ENCODE measurements at places on chromosomes 7 and 10. TPM values are rescaled to one million over a fixed set of nuclear protein-coding genes. Genes with fewer than 3 reads are reported as not detected.

- no peak for DNase-seq
These were observed 12.2 kb downstream of the BLNK start for GRCh38 chr10:96259150-96259549.

DNA sequence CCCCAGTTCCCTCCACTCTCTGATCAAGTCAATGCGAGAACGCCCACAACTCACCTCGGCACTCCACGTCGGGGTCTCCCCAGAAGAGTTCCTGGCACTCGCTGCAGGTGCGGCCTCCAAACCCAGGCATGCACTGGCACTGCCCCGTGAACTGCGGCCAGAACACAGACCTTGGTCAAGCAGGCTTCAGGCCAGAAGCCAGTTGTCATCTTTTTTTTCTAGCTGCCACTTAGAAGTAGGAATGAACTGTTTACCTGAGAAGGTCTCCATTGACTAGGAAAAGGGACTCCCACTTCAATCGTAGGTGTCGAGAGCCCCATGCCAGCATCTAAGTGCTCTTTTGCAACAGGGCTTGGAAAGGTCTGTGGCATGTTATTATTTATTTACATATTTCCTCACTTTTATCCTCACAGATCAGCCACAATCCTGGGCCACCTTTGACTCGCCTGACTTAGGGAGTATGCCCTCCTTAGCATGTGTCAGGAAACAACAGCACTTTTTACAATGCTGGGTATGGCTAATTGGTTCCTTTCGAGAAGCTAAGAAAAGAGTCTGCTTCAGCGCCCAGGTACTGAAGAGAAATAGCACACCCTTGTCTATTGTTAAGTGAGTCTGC, 51.7 kb downstream of the LAMB1 start:
- DNase-seq = no peak

DNA sequence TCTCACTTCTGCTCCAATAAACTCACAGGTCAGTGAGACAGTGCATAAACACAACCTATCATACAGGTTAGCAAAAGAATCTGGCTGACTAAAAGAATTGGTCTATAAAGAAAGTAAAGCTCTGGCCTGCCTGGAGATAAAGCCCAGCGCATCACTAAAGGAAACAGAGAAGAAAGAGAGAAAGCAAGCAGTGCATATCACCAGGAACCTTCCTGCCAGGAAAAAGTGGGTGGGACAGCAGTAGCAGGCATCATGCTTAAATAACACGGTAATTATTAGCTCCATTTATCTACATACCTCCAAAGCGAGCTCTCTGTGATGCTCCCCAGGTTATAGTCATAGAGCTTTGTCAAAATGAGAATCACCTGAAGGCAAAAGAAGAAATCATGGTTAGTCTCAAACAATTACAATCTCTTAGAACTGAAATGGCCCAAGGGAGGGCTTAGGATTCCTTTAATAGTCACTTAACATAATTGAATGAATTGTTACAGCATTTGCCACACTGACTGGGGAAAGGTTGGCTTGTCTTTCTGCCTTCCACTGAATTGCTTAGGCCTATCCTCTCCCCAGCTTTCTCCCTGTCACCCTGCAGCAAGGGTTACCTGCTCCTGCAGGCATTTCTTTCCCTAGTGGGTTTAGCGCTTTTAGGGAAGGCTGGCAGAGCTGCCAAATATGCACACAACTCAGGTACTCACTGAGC, 208.1 kb downstream of the SORCS1 start:
- no peak for DNase-seq

GRCh38 chr10:96789571-96790108, 42.5 kb upstream of the LCOR start:
- DNase-seq = no peak

ITPRID1 gene
- total RNA-seq = not detected

NRCAM gene
- 0.11 TPM for total RNA-seq

GRCh38 chr10:94366382-94366781, 3.6 kb upstream of the NOC3L start:
- no peak for DNase-seq

- peak; percentile 13 for DNase-seq
These were observed 51.0 kb upstream of the MSMB start for GRCh38 chr10:46096909-46097575.

DNA sequence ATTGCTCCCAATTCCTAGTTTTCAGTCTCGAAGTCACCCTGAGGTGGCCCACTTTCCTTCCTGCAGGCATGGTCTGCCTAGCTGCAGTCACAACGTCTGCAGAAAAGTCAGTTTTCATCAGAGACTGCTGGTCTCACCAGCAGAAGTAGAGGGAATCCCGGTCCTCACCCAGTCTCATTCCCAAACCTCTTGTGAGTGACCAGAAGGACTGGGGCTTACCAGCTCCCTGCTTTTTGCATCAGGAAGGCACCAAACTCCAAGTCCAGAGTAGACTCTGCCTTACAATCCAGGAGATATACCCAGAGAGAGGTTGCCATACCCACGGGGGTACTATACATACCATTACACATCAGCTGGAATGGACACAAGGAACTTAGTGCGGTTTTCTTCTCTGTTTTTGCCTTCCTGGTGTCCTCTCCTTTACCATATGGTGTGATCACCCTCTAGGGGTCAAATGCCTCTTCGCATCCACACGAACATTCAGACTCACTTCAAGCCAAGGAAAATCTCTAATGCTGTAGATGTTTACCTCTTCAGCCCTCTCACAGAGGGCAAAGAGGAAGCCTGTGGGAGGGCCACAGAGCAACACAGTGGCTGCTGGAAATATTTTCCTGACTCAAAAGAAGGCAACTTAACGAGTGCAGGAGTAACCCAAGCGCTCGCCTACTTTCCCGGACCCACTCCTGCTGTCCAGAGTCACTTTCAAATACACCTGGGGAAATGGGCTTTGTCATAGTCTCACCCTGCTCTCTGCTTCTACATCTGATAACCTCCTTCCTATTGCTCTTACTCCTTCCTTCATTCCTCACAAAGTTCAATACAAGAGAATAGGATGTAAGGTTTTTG, 220.9 kb downstream of the C7orf25 start:
- peak; percentile 72 for DNase-seq

GRCh38 chr10:8758029-8758428, 703.5 kb downstream of the GATA3 start:
- DNase-seq = peak; percentile 56

SOSTDC1 gene
- not detected for total RNA-seq

BAMBI gene
- total RNA-seq = 31.5 TPM
